NCI-H1694 (cell line): ENCODE measurements at places on chromosomes 16 and 17.

DNA sequence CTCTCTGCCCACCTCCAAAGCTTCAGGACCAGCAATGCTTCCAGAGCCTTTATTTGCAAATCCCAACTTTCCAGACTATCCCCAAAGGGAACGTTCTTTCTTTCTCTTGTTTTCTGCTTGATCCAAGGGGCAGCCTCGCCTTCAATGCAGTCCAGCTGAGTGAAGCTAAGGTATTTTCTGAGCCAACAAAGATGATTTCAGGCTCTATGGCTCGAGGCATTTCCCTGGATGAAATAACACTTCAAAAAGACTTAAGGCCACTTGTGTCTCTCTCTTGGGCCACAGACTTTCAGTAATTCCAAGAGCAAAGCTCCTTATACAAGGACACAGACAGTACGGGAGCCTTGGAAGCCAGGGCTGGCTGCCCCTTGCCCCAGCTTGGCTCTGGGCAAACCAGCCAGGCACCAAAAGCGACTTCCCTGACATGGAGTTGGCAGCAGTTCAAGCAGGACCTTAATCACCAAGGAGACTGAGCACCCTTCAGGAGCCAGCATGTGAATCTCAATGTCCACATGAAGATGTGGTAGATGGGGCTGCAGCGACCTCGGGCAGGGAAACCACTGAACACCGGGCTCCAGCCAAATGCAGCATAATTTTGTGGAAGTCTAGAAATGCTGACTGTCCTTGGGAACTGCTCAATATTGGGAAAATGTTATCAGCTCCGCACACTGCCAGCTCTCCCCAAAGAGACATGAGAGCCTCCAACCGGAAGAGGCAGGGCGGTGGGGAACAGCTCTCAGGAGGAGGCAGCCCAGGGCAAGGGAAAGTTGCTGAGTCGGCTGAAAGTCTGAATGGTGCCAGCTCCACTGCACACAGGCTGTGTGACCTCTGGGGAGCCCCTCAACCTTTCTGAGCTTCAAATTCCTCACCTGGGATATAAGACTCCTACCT, 39.0 kb downstream of the TK2 start:
- DNase-seq: no peak

DNA sequence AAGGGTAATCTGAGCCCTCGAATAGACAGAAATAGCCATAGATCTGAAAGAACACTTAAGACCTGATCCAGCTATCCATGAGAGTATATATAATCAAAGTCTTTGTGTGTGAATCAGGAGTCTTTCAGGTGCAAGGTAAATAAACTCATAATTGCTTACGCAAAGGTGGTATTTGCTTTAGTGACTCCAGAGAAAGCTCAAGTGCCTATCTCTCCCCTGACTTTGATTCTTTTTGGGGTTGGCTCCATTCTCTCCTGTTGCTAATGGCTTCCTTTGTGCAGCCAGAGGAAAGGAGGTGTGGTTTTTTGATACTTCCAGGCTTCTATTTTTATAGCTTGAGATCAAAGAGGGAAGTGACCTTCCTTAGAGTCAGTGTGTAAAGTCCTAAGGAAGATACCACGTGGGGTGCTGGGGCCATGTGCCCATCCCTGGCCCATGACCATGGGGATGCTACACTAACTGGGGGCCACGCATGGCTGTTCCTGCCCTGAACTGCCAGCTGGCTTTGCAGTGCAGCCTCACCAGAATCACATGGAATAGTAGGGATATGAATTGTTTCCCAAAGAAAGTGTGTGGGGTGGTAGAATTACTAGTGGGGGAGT, 45.8 kb downstream of the TENT4B start:
- DNase-seq: no peak

DNA sequence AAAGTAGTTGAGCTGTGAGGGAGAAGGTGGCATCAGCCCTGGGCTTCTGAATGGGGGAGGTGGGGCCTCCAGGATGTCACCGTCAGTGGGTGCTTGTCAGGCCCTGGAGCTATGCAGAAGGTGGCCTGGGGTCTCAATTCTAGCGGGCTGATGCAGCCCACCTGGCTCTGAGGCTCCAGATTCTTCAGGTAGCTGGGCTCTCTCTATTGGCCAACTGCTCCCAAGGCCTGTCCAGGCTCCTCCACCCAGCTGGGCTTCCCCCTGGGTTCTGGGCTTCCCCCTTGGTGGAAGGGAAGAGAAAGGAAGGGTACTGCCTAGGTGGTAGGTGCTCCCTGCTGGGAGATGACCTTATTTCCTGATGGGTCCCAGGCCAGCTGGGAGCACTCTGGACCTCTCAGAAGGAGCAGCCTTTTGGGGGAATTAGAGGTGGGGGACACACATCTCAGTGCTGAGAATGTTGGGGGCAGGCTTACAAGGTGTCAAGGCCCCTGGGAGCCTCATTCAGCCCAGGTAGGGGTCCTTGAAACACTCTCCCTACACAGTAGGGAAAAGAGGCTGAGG, 1728.3 kb downstream of the TP53TG3F start:
- DNase-seq: no peak

- DNase-seq: no peak
These were observed 29.9 kb downstream of the WWOX start for GRCh38 chr16:78129349-78129748.

DNA sequence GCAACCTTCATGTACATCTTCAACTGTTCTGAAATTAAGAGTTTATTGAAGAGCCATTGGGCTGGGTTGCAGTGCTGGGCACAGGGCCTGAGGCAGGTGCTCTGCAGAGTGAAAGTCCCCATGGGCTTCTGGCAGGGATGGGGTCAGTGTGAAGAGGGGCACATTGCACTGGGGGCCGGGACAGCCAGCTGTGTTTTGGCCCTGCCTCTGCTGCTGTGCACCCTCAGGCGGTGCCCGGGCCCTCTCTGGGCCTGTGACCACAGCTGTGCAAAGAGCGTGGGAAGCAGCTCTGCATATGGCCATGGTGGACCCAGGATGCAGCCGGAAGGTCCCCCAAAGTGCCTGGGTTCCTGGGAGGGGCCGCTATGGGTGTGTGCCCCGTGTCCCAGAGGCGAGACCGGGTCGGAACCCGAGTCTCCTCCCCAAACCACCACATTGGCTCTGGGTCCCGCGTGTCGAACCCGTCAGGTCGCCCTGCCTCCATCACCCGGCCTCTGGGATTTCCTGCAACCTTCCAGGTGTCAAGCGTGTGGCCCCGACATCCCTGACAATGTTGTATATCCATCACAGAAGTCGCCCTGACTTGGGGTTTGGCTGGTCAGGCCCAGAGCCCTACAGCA, 38.2 kb upstream of the ZNF469 start:
- no peak for DNase-seq

DNA sequence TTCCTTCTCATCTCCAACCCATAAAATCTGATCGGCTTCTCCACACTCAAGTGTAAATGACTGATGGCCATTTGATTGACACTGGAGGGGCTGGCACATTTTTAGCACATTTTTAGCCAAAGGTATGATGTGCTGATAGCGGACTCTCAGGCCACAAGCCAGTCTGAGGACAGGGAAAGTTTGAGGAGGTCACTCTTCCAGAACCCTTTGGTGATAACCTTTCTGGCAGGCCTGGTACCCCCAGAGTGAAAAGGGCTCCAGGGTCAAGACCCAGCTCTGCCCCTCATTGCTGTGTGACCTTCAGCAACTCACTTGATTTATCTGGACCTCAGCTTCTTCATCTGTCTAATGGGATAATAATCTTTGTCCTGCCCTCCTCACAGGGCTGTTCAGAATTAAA, 1.7 kb upstream of the NLRC5 start:
- DNase-seq: no peak

DNA sequence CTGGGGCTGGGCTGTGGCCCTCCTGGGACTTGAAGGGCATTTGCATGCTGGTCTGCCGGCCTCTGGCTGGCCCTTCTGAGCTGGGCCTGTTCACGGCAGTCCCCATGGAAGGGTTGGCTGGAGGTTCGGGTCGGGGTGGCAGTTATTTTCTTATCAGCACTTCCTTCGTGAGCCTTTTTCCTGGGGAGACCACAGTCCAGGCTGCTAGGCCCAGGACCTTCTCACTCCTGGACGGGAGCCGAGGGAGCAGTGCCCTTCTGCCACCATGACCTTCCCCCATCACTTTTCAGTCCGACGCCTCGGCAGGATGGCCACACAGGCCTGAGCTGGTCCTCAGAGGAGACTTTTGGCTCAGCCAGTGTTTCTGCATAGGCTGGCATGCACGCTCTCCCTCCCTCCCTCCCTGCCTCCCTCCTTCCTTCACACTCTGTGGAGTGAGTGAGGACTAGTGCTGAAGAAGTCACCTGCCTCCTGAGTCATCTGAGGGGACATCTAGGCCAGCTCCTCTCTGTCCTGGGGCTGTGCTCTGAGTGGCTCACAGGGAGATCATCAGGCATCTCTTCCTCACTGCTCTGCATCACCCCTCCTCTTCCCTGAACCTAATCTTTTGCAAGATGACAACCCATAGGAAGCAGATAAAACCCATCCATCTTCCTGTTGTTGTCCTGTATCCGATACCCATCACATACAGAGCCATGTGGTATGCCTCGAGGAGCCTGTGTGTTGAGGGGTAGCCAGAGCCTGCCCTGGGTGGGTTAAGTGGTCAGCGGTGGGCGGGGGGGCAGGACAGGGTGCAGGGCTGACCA, 109.7 kb downstream of the RAP1GAP2 start:
- no peak for DNase-seq

- DNase-seq: peak; percentile 71
These were observed 8.6 kb upstream of the ABCC3 start for GRCh38 chr17:50626037-50626574.

DNA sequence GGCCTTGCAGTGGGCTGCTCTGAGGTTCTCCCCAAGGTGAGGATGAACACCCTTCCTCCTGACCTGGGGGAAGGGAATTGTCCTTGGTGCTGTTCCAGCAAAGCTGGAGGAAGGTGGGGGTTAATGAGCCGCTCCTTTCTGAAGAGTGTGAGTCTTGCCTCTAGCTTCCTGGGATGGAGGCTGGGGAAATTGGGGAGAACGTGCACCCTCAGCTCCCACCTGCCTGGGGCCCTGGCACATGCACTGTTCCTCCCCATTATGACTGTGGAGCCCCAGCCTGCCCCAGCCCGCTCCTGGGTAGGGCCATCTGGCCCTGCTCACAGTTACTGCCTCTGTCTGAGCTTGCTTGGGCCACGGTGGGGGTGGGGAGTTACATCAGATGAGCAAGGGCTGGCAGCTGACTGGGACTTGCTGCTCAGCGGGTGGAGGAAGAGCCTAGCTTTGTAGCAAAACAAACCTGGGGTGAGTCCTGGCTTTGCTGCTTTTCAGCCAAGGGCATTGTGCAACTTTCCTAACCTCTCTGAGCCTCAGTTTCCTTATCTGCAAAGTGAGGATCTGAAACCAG, 11.1 kb downstream of the TNS4 start:
- DNase-seq: peak; percentile 95

- no peak for DNase-seq
These were observed 79.3 kb downstream of the MRC2 start for GRCh38 chr17:62706598-62707424.

GRCh38 chr16:80932708-80933095, 74.0 kb downstream of the CMC2 start:
- DNase-seq: no peak

GRCh38 chr16:15980329-15980728, 30.9 kb downstream of the ABCC1 start:
- DNase-seq: no peak
